Inflammatory macrophage treated with lipopolysaccharide for 4 hours (primary cell): ENCODE measurements at places on chromosomes 5 and 9.

DNA sequence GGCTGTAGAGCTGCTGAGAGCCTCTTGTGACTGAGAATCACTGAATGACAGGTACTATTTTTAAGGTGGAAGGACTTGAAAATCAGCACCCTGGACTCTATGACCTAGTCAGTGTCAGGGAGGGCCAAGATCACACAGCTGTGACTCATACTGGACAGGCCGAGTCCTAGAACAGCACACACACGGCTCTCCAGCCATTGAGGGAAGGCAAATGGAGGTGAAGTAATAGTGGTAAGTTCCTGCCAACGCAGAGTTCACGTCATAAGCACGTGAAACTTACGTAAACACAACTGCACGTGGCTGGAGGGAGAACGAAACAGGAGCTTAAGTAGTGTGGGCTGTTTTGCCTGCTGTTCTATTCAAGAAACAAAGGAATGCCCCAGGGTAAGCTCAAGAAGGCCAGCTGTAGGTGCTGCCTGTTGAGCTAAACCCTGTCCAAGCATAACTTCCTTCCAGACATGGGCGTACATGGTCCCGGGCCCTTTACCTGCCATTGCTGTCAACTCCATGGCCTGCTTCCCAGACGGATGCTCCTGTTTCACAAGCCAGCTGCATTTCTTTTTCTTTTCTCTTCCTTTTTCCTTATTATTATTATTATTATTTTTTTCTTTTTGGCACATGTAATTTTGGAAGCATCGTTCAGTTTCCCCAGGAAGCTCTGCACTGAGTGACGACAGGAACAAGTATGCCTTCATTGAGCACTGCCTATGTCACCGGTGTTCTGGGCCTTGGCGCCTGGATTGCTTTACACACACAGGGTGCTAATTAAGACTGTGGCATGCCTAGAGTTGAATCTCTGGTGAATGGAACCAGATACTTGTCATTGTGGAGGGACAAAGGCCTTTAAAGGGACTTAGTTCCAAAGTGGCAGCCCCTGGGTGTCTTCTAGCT lies 10.2 kb upstream of the LCP2 start:
- DNase-seq, result peak; percentile 100

- no peak for DNase-seq
Measured at GRCh38 chr5:179385914-179386313, 40.7 kb upstream of the ADAMTS2 start.

DNA sequence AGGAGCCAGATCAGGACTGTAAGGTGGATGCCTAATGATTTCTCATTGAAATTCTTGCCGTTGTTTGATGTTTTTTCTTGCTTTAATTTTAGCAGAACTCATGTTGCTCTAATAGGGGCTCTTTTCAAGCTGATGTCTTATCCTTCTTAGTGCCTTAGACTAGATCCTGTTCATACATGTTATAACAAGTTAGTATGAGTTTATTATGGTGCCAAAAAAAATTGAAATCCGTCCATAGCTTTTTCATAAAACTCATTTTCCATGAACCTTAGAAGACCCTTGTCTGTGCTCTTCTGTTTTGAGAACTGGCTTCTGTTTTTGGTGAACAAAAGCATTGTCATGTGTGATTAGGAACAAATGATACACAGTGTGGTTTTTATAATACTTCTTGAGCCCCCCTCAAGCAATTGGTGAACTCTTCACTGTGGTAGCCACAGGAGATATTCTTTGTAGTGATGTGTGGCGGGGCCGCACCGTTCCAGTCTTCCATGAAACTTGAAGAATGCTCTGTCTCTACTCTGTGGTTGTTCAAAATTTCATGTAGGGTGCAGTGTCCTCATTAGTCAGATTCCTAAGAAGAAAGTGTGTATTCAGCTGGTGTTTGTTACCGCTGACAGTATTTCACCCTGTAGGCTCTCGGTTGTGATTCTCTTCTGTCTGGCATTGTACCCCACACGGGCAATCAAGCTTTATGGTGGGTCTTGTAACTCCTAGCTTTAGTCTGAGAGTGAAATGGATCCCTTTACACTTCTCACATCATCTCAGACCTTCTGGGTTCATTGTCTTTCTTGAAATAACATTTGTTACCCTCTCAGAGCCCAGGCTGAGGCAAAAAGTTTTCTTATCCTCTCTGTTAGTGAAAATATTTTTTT lies 10.7 kb downstream of the OTULIN start:
- no peak for DNase-seq

DNA sequence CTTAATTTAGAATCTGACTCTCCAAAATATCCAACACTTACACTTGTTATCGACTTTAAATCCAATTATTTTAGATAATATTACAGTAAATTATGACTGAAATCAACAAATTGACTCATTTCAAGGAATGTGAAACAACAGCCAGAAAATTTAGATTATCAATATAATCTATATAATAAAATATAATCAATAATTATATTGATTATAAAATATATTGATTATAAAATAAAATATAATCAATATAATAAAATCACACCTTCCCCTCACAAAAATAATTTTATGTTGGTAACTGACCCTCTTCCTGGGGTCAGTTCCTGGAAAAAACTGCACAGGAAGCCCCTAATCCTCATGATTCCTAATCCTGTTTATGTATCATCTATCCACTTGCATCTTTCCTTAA lies 91.1 kb downstream of the CEMIP2 start:
- DNase-seq, result no peak

- peak; percentile 87 for DNase-seq
Measured at GRCh38 chr5:61327760-61328753, 4.0 kb upstream of the ZSWIM6 start.
